KBM-7 (cell line): ENCODE measurements at places on chromosomes 13 and 19.

- DNase-seq, result no peak
Measured at GRCh38 chr13:59686798-59687394, 476.8 kb downstream of the DIAPH3 start.

GRCh38 chr19:45215391-45216191 lies 29.6 kb downstream of the EXOC3L2 start:
- DNase-seq, result no peak

GRCh38 chr13:39567569-39567968 lies 35.4 kb downstream of the LHFPL6 start:
- no peak for DNase-seq

- DNase-seq, result no peak
Measured at GRCh38 chr19:33621065-33621785, 528 bp upstream of the CHST8 start.

DNA sequence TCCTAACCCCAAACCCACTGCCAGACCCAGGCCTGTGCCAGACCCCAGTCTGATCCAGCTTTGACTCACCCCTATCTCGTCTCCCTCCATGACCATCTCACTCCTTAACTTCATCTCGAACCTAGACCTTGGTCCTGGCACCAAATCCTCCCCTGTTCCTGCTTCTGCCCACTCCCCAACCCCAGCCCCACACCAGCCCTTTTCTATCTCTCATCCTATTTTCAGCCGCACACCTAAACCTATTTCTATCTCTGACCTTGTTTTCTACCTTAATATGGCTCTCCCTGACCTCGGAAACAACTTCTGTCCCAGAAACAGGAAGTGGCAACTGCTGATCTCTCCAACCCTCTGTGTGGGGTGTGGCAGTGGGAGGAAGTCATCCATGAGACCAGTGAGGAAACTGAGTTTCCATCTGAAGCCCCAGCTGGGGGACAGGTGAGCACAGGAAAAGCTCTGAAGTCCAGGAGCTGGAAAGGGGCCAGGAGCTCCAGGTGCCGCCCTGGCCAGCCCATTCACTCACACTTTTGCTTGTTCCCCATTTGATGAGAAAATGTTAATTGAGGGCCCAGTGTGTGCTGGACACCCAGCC lies 13.7 kb downstream of the PTH2 start:
- DNase-seq, result peak; percentile 65

DNA sequence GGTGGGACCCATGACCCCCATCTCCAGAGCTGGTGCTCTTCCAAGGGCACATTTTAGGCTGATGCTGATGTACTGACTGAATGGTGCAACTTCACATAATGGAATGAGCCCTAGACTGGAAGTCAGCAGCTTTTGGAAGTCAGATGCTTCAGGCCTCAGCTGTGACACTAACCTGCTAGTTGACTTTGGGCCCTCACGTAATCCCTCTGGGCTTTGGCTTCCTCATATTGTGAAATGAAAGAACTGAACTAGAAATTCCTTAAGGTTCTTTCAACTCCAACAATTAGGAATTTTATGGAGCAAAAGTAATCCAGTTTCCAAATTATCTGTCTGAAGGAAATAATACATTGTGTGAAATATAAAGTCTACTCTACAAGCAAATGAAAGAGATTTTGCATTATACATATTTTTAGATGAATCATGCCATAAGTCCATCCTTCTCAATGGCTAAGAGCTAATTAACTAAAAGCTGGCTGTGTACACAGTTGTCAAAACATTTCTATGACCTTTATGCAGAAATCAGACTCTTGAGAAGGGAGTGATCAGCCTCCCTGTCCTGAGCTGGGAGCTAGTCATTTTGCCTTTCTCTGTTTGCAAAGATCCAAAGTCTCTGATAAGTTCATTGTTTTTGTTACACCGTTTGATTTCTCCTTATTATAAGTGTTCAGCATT lies 204.2 kb downstream of the DCLK1 start:
- no peak for DNase-seq

DNA sequence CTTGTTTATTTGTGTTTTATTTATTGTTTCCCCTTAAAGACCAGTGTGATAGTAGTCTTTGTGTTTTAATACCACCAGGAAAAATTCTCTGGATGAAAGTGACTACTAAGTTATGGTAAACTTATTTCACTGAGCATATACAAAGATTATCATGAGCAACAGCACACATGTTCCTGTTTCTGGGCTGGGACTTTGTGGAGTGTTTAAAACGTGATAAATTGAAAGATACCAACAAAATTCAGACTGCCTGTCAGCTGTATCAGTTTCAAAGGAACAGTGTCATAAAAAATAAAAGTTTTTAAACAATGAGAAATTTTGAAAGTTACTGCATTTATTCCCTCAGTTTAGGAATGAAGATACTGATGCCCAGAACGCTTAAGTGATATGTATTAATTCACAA lies 259.4 kb downstream of the DACH1 start:
- DNase-seq, result no peak

- DNase-seq, result no peak
Measured at GRCh38 chr19:3369337-3370213, 3.2 kb downstream of the NFIC start.

- no peak for DNase-seq
Measured at GRCh38 chr13:48720621-48721020, 66.9 kb downstream of the CYSLTR2 start.

DNA sequence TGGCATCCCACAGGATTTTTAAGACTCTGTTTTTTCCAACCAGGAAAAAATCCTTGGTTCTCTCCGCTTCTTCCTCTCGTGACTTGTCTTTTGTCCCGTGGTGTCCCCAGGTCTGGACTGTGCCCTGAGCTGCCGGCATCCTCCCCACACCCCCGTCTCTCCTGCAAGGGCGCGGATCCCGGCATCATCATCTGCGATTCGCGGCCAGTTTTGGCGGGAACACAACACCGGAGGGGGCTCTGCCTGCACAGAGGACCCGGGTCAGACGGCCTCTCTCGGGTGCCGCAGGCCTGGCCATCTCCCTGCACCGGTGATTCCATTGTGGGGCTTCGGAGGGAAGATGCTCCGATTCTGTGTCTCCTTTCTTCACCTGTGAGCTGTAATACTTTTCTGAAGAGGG lies 18.8 kb upstream of the GAS6 start:
- no peak for DNase-seq

- no peak for DNase-seq
Measured at GRCh38 chr13:98534821-98535220, 42.1 kb downstream of the STK24 start.

DNA sequence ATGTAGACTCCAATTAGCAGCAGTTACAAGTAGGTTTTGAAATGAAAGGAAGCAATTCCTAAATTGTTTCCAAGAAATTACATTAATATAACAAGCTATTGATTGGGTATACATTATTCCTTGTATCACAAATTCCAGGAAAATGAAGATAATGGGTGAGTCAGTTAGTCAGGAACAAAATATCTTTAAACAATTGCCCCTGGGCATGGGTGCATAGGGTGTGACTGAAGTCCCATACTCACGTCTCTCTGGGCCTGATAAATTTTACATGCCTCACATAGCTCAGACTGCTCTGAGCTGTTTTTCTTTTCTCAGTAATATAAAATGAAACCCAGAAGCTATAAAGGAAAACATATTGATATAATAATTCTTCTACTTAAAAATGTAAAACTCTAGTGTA lies 87.8 kb downstream of the FNDC3A start:
- DNase-seq, result no peak

- DNase-seq, result no peak
Measured at GRCh38 chr13:23748109-23748990, 140.8 kb downstream of the MIPEP start.

DNA sequence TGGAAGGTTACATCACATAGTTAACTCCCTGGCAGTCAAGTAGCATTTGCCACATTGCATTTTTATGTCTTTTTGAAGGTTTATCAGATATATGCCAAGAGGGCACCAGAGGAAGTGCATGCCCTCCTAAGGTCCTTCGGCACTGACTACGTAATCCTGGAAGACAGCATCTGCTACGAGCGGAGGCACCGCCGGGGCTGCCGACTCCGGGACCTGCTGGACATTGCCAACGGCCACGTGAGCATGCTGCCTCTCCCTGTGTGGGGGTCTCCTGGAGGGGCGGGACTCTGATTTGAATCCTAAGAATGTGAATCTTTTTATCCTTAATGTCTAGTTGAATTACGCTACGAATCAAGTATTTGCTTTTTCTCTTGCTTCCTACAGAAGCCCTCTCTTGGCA lies 74.8 kb downstream of the DPY19L3 start:
- no peak for DNase-seq

- DNase-seq, result peak; percentile 70
Measured at GRCh38 chr13:49669735-49670309, 21.5 kb downstream of the EBPL start.

DNA sequence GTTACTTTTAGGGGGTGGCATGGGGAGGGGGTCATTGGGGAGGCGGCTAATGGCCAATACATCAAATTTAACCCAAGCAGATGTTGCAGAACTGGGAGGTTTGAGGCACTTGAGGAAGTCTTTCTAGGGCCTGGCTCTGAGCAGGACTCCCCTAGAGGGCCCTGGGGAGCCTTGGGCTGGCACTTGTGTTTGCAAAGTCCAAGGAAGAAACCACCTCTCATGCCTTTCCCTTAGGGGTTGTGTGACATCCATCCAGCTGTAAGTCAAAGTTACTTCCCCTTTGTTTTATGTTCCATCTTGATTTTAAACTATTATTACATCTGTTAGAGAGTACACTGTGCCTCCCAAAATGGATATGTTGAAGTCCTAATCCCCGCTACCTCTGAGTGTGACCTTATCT lies 159.9 kb downstream of the KATNAL1 start:
- DNase-seq, result peak; percentile 18

DNA sequence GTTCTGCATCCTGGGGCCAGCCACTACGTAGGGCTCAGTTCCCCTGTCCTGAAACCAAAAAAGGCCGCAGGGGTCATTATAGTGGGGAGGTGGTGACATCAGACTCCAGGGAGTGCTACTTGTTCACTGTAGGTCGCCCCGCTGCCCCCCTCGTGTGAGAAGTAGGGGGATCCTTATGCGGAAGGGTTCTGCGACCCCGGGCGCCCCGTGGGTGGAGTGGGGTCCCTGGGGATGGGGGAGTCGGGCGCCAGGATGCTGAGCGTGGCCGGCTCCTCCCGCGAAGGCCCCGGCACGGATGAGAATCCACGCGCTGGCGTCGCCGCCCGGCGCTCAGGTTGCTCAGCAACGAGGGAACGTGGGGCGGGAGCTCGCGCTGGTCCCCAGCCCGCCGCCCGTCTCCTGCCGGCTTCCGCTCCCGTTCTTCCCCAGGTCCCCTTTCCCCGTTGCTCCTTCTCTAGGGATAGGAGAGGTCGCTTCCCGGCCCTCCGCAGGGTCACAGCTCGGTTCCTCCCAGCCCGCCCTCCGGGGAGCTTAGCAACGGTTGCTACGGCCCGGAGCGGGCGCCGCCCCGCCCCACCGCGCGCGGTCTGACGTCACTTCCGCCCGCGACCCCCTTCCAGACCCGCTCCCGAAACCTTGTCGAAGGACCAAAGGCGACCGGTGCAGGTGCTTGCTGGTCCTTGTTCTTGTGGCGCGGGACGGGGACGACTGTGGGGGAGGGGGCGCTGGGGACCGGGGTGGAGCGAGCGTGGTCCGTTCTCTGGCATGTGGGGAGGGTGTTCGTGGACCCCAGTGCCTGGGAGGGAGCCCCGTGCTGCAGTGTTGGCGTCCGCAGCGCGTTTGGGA lies at the start of gene NAT14:
NAT14 (plus strand) TSS at position 596 of the 846 bp plus-strand sequence. CDS start 521 bp downstream, outside the sequence.
- peak; percentile 77 for DNase-seq

GRCh38 chr13:25776722-25777121 lies 275.1 kb downstream of the SHISA2 start:
- no peak for DNase-seq

DNA sequence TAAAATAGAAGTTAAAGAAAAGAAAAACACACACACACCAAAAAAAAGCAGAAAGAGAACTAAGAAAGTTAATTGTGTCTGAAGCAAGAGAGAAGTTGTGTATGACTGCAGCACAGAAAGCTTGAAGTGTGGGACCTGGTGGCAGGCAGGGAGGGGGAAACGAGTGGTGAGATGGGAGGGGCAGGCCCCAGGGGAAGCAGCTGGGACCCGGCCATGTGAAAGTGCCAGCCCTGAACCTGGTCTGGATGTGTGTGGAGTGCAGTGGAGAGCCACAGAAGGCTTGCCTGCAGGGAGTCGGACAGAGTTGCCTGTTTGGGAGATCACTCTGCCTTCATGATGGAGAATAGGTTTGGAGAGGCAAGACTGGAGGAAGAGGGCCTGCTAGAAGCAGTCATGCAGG lies 199.0 kb downstream of the GGACT start:
- DNase-seq, result no peak

GRCh38 chr19:7122701-7123100 lies 53.2 kb downstream of the ZNF557 start:
- DNase-seq, result no peak

- peak; percentile 34 for DNase-seq
Measured at GRCh38 chr13:96824140-96824539, 170.1 kb downstream of the OXGR1 start.

- no peak for DNase-seq
Measured at GRCh38 chr13:28049880-28050875, 50.2 kb downstream of the FLT3 start.

- DNase-seq, result no peak
Measured at GRCh38 chr13:33512880-33513554, 227.5 kb upstream of the STARD13 start.

- DNase-seq, result no peak
Measured at GRCh38 chr19:18100710-18101109, 3.1 kb downstream of the MAST3 start.

GRCh38 chr13:112205990-112206389 lies 139.0 kb downstream of the SOX1 start:
- no peak for DNase-seq

- no peak for DNase-seq
Measured at GRCh38 chr13:44921246-44921877, 67.9 kb downstream of the NUFIP1 start.

- DNase-seq, result no peak
Measured at GRCh38 chr13:21324803-21325202, 134.3 kb downstream of the ZDHHC20 start.

DNA sequence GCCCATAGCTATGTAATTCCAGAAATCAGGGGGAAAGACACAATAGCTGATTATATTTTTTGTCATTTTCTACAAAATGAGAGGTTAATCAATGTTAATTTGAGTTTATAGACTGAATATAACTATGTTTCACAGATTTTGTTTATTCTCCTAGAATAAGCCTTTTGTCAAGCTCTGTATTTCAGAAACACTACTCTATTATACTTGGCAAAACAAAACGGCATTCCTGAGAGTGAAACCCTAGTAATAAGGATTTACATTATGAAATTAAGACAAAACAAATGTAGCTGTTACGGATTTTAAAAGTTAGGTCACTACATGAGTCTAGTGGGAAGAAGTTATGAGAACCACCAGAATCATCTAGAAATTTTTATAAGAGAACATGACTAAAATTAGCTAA lies 334.2 kb downstream of the KLF12 start:
- DNase-seq, result no peak

GRCh38 chr19:55208880-55209692 lies at the start of gene PTPRH:
TSS of gene PTPRH (minus strand) at chr19:55209501. CDS start at chr19:55209433, 68 bp downstream.
- DNase-seq, result no peak
